ENCODE measurements at places on chromosomes 1 and 21. TPM values are rescaled to one million over a fixed set of nuclear protein-coding genes. Genes with fewer than 3 reads are reported as not detected.

PIK3C2B gene
- total RNA-seq: 1.6 TPM

C8B gene
- total RNA-seq: not detected

RAB13 gene
- 75.2 TPM for total RNA-seq

KLHDC9 gene
- total RNA-seq: 1.8 TPM

NPL gene
- total RNA-seq: 3.2 TPM

SPRR2D gene
- not detected for total RNA-seq

ADAM30 gene
- total RNA-seq: not detected

VSIG8 gene
- not detected for total RNA-seq

PLD5 gene
- under 0.01 TPM for total RNA-seq

RGSL1 gene
- total RNA-seq: not detected

FOXJ3 gene
- 12.8 TPM for total RNA-seq

SLC16A4 gene
- 91.4 TPM for total RNA-seq

BRDT gene
- not detected for total RNA-seq

CASZ1 gene
- total RNA-seq: under 0.01 TPM

EDARADD gene
- 0.09 TPM for total RNA-seq

ZC3H12A gene
- total RNA-seq: 12.9 TPM

HSD3B1 gene
- not detected for total RNA-seq
